ENCODE measurements at places on chromosomes 12 and 14.

DNA sequence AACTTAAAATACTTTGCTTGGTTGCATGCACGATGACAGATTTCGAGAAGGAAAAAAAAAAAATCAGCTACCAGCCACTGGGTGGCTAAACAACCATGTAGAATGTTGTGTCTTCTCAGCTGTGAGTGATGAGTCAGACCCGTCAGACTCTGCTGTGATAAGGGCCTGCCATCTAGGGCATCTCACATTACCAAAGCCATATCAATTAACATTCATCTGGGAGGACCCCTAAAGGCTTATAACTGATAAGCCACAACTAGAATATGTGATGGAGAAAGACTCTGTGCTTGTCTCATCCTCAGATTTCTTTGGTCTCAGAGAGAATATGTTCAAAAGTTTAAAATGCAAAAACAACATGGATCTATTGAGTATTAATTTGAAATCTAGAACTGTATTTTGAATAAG is 111.5 kb downstream of the PAX9 start:
- no peak for DNase-seq

DNA sequence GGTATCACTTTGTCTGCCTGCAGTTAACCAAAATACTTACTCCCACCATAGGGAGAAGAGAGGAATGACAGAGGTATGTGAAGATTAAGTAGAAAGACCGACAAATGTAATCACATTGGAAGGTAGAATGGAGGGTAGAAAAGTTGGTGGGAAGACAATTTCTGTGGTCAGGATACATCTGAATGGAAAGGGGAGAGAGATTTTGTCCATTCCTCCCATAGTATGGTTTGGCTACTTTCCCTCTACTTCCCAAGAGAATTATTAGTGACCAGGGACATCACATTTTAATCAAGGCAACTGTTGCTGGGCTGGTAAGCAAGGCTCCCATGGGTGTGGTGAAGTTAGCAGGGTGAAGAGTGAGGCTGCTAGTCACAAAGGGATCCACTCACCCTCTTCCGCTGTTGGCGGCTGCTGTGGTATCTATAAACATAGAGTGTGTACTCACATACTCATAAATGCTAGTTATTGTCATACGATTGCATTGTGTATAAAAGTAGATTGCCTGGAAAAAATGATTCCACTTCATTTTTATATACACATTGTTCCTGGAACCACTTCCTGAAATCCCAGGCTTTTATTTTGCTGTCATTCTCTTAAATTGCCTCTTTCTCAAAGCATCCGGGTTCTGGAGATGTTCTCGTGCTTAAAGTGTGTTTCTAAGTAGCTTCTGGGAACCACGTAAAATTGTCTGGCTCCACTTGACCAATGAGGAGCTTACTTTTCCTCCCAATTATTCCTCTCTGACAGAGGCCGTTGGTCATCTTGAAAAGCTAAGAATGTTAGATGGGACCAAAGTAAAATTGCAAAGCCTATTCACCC is 413.1 kb downstream of the ZFP36L1 start:
- DNase-seq: no peak

DNA sequence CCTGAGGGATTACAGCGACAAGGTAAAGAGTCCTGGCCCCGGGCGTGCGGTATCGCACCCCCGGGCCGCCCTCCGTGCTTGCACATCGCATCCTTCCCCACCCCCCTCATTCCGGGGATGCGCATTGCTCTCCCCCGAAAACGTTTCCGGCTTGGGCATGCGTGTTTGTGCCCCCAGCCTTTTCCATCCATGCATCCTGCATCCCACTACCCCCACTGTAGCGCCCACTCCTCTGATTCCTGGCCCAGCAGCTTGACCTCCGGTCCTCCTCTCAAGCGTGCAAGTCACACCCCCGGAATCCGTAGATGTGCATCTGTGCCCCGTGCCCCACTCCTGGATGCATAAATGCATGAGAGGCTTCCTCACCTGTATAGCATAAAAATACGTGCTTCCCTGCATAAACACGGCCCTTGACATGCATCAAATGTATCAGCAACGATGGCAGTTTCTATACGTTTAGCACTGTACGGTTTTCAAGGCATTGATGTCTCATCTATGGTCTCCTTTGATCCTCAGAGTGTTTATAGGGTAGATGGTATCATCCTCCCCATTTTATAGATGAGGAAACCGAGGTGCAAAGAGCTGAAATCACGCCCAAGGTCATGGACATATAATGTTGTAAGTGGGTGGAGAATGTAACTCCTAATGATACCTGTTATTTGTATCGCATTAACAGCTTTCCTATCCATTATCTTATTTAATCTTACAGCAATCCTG is 484 bp downstream of the RIC8B start:
- DNase-seq: peak; percentile 27

DNA sequence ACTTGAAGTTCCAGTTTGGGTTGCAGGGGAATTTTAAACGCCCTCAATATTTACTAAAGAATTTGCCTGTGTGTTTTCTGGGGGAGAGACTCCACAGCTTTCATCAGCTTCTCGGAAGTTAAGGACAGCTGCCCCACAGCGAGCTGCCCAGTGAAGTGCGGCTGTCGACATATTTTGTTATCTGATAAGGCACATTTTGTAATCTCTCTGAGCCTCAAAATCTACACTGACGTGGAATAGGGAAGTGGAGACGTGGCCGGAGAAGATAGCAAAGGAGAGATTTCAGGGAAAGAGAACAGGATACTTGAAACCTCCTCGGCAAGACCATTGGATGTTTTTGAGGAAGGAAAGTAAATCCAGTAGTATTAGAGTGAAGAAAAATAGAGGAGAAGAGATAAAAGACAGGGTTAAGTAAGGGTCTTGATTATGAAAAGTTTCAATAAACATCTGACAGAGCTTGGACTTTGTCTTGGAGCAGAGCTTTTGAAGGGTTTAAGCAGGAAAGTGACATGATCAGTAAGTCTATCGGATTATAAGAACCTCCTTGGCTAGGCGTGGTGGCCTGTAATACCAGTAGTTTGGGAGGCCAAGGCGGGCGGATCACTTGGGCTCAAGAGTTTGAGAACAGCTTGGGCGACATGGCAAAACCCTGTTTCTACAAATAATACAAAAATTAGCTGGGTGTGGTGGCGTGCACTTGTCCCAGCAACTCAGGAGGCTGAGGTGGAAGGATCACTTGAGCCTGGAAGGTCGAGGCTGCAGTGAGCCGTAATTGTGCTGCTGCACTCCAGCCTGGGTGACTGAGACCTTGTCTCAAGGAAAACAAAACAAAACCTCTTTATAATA is 1.1 kb downstream of the POLR3B start:
- DNase-seq: no peak

DNA sequence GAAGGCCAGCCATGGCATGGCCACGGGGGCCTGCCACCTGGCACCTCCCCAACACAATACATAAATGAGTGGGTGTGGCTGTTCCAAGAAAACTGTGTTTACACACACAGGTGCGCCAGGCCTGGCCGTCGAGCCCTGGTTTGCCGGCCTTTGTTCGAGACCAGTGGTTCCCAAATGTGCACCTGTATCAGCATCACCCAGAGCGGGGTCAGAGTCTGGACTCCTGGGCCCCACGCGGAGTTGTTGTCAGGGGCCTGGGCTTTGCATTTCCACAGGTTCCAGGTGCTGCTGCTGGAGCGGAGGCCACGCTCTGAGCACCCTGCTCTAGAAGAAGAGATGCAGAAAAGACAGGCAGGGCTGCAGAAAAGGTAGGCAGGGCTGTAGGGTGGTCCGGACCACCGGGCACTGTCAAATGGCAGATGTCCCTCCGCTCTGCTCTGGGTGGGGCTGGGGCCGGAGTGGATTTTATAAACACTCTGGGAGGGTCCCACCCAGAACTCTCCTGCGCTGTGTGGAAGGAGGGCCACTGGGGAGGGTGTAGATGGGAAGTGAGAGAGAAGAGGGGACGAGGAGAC is 4.2 kb upstream of the ASPG start:
- DNase-seq: no peak
